ENCODE measurements at places on chromosomes 6 and 20.

DNA sequence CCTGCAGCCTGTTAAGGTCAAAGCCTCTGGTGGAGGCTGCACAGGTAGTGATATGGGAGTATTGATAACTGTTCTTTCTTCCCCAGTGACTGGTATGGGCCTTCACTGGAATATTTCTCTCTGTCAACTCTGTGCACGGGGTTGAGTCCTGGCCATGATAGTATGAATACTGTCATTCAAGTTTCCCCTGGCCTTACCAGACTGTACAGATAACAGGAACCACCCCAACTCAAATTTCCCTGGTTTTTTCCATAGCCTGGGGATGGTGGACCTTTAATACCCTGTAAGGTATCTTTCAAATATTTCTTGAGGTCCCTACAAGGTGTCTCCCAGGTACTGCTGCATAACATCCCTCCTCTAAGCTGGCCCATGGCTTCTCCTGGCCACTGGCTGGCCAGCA lies 51.4 kb upstream of the TNFAIP3 start:
- no peak for DNase-seq

GRCh38 chr20:16556301-16556700 lies 16.9 kb downstream of the KIF16B start:
- DNase-seq = no peak

DNA sequence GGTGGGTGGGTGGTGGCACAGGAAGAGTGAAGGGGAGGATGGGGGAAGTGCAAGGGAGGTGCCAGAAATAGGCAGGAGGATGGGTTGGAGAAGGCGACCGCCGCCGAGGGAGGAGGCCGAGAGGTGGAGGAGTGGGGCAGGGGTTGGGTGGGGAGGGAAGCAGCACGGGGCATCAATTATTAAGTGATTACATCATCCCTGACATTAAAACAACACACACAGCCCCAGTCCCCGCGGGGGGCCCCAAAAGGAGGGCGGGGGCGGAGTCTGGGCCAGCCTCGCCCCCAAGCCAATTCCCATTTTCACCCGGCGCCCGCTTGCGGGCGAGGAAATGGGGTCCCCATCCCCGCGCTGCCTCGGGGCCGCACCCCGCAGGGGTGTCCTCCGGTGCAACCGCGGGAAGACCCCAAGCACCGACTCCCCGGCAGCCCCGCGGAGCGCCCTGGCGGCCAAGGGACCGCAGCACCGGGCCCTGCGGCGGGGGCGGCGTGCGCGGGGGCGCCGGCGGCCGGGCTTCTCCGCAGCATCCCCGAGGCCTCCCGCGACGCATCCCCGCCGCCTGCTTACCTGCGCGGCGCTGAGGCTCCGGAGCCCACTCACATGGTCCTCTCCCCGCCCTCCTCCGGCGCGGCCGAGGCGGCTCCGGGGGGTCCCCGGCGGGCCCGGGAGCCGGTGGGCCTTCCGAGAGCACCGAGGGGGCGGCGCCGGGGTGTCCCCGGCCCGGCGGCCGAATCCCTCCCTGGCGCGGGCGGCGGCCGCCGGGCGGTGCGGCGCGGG lies 663 bp downstream of the FYN start:
- peak; percentile 56 for DNase-seq

DNA sequence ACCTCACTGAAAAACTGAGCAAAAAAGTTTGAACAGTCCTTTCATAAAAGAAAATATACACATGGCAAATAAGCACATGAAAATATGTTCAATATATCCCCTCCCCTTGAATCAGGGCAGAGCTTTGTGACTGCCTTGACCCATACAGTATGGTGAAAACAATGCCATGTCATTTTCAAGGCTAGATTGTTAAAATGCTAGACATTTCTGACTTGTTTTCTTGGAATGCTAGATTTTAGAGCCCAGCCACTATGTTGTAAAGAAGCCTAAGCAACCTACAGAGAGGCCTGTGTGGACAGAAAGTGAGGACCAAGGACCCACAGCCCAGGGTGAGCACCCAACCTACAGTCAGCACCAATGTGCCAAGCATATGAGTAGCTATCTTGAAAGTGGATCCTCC lies 17.1 kb upstream of the ASF1A start:
- DNase-seq = no peak

DNA sequence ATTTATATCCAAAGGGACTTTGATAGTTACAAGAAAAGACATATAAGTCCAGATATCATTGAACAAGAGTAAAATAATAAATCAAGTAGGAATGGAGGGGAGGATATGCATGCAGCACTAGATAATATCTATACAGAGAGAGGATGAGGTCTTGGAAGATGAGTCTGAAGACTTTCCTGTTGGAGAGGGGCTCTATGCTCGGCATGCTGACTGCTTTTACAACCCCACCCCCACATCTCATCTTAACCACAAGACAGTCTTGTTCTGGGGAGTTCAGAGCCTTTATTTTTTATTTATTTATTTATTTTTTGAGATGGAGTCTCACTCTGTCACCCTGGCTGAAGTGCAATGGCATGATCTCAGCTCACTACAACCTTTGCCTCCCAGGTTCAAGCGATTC lies 48.4 kb upstream of the IER3 start:
- no peak for DNase-seq

DNA sequence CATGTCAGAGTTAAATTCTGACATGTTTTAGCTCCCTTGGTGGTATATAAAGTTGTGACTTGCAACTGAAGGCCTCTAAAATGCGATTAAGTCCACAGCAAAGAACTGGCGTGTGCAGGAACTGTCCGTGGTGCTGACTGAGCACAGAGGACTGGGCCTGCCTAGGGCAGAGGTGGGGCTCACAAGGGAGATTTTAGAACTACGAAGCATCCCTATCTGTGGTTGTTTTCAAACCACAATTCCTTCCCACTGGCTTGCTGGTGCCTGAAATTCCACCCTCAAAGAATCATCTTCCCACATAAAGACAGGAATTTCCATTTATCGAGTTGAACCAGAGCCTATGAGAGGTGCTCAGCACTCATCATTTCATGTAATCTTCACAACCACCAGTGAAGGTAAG lies 30.1 kb downstream of the RIMS4 start:
- no peak for DNase-seq

- no peak for DNase-seq
These were observed 81.4 kb downstream of the TCP11 start for GRCh38 chr6:35059596-35060345.

- no peak for DNase-seq
These were observed 76.3 kb downstream of the FARS2 start for GRCh38 chr6:5337573-5337972.

GRCh38 chr20:34552569-34552968 lies 5.9 kb upstream of the MAP1LC3A start:
- DNase-seq = no peak
